Right hindlimb (tissue), 1 donor: ENCODE measurements at places on chromosomes 4 and X.

DNA sequence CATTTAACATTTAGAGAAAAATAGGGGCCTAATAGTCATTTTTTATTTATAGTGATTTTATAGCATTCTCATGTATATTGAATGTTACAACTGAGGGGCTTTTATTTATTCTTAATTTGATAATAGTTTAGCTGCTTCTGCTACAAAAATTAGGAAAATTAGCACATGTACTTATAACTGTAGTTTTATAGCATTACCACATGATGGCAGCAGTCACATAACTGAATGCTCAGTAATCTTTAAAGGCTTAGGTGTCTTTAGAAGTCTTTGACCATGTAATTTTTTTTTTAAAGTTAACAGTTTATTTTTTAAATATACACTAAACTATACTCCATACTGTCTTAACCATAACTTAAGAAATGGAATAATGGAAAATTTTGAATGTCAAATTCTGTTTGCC lies 136.6 kb downstream of the STAG2 start:
- no peak for DNase-seq

DNA sequence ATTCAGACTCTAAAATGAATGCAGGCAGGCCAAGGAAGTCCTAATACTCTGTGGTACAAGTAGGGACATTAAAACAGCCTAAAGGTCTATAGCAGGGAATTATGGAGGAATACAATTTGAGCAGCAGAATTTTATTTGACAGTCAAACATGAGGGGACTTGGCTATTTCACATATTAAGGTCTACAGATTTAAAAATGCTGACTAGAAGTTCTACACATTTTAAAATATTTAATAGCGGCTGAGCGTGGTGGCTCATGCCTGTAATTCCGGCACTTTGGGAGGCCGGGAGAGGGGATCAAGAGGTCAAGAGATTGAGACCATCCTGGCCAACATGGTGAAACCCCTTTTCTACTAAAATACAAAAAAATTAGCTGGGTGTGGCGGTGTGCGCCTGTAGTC lies 10.8 kb downstream of the HAUS3 start:
- no peak for DNase-seq

DNA sequence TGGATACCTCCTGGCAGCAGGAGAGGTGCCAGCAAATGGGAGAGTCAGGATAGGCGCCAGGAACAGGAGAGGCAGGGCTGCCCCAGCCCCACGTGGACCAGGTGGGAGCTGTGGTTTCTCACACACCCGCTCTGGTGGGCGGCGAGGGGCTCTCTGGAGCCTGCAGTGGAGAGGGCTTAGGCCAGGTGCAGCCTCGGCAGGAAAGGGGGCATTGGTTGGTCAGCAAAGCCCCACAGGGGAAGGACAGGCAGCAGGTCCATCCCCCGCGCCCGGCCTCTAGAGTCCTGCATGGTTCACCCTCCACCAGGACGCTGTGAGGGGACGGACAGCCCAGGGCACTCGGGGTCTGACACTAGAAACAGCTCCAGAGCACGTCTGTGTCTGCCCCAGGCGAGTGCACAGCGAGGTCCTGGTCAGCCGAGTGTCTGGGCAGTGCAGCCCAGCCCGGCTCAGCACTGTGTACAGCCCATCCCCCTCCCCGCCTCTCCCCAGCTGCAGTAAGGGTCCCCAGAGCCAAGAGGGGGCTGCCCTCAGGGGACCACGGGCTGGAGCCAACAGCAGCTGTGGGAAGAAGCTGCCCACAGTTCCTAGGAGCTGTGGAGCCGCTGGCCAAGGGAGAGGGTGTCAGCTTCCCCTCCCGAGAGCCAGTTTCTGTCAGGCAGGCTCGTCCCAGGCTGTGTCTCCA lies 8.2 kb downstream of the ATP5ME start:
- DNase-seq, result peak; percentile 26

DNA sequence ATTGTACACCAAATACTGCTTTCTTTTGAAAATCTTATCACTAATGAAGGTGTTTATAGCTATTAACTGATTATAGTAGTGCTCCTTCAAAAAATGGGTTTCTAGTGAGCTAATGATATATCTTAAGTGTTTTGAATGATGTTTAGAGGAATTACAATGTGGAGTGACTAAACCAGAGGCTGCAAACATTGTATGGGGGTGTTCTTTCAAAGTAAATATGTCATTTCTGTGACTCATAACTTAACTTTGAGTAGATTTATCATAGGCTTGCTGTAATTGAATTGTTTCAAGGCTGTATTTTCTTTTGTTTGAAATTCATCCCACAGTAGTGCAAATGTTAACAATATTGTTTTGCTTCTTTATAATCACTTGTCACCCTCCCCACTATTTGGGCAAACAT lies 141.6 kb downstream of the IL1RAPL2 start:
- no peak for DNase-seq

DNA sequence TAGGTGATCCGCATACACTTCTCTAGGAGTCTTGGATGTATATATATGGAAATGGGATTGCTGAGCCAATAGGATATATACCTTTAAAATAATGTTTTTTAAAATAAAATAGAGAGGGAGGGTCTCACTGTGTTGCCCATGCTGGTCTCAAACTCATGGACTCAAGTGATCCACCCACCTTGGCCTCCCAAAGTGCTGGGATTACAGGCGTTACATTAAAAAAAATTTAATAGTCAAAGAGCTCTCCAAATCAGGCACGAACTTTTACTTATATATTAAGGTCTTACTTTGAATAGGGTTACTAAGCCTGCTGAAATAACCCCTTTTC lies 109.0 kb downstream of the GNL3L start:
- no peak for DNase-seq

DNA sequence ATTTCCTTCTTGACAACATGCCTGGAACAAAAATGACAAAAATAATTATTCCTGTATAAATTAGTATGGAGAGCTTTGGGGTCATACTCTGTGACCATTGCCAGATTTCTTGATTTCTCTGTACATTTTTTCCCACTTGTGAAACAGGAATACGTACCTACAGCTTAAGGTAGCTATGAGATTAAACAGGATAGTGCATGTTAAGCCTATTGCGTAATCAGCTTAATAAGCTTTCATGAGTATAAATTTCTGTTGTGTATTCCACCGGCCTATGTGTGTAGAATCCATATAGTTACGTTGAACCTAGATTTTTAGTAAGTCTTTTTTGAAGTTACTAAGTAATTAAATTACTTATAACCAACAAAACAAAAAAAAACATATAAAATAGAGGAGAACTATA lies 334.9 kb downstream of the DCTD start:
- DNase-seq, result no peak

- DNase-seq, result no peak
Observed at GRCh38 chr4:76654791-76655190, 219.8 kb downstream of the SHROOM3 start.

DNA sequence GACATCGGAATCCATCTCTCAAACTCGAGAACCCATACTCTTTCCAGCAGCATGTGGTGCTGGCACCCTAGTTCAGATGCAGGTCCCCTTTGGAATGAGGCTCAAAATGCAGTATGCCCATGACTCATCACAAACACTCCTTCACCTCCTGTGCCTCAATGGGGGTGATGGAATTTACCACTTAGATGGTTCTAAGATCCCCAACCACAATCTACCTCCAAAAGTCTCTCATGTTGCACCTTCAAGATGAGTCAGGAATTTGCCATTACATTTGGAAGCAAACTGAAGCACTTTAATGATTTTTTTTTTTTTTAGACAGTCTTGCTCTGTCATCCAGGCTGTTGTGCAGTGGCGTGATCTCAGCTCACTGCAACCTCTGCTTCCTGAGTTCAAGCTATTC lies 8.5 kb upstream of the MID1 start:
- DNase-seq, result no peak

DNA sequence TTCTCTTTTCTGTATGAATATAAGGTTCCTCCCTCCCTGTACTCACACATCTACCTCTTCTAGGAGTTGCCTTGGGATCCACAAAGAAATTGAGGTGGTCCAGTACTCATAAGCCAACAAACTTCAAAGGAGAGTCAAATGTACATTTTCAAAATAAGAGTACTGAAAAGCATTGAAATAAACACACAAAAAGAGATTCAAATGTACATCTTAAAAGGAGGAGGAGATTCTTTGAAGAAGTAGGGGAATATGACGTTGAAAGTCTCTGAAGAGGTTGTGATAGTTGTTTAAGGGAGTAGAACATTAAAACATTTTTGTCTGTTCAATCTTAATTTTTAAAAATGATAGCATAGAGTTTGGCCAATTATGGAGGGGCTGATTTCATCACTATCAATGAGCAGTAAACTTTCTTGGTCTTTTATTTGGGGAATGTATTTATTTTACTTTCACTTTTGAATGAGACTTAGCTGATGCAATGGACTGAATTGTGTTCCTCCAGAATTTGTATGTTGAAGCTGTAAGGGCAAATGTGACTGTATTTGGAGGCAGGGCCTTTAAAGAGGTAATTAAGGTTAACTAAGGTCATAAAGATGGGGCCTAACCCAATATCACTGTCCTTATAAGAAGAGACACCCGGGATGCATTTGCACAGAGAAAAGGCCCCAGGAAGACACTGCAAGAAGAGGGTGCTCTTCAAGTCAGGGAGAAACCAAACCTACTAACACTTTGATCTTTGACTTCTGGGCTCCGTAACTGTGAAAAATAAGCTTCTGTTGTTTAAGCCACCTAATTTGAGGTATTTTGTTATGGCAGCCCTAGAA lies 226.3 kb upstream of the PGRMC2 start:
- DNase-seq, result no peak

- no peak for DNase-seq
Observed at GRCh38 chr4:168197926-168198325, 105.6 kb downstream of the ANXA10 start.

DNA sequence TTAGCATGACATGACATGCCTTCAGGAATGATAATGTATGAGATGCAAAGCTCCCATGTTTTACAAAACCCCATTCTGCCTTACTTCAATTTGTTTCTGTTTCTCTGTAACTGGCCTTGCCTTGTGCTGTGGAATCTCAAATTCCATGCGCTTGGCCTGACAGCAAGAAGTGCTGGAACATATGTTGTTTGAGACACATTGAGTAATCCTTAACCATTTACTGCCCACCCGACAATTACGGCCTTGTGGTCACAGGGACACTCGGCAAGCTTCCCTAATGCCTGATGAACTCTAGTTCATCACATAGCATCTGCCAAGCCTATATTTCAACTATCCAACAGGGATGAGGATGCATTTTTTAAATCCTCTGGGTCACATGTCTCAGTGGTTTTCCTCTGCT lies 226.4 kb upstream of the CASK start:
- DNase-seq, result peak; percentile 47

- no peak for DNase-seq
Observed at GRCh38 chrX:10039821-10040793, 72.9 kb downstream of the CLDN34 start.
